HT-29 (cell line): ENCODE measurements at places on chromosomes 1 and 21. TPM values are rescaled to one million over a fixed set of nuclear protein-coding genes. Genes with fewer than 3 reads are reported as not detected.

Gene ASAP3
- total RNA-seq: 3.1 and 4.3 TPM in 2 replicates

DNA sequence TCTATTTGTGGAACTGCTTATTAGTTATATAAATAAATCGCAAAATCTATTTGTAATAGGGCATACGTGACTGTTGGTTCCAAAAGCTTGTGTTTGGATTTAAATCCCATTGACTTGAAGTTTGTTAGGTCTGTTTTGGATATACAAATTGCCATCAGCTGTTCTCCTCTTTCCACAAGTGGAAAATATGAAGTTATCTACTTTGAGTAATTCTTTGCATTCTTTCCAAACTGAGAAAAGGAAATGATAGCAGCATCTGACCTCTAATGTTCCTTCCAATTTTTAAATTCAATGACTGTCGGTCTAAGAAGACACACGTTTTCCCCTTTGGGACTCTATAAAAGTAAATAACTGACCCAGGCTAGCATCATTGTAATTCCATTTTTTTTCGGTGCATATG lies 165.7 kb upstream of the SGIP1 start:
- no peak for DNase-seq

DNA sequence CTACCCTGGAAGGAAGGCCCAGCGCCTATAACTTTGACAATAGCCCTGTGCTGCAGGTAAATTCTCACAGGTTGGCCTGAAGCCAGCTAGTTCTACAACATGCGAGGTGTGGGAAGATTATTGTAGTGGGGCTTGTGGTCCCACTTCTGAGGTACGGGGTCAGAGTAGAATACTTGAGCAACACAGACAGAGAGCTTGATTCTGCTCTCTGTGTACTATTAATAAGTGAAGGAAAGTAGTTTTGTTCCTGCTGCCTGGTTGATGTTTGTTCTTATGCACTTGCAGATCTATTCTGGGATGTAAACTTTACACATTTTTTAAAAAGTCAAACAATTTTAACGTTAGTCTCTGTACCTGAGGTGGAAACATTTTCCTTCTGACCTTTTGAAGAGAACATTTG lies 80.4 kb downstream of the LAMC1 start:
- DNase-seq: no peak

- DNase-seq: no peak
Observed at GRCh38 chr1:212207822-212208520, 77.2 kb upstream of the PPP2R5A start.

DNA sequence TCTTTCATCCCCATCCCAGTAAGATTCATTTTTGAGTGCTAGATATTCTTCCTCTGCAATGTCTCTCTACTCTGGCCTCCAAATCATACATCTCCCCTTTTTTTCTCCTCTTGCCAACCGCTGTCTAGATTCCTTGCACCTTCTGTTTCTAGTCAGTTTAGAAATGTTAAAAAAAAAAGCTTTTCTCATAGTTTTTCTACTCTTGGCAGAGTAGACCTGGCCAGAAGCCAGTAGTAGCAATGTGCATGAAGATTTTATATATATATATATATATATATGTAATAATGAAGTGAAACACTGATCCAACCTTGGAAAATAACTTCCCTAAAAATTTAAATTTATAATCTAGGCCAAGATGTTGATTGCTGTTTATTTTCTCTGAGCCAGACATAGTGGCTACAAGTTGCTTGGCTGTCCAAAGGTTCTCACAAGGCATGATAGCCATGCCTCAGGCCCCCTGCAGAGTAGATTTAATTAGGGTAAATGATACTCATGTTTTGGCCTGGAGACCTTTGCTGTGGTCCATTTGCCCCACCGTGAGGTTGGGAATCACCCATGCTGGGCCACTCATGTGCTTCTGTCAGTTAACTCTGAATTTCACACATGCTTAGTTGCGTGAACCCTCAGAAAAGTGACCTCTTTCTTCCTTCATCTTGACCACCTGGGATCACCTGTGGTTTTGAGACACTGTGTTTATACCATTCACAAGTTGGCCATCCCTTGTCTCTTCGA lies 103.4 kb upstream of the KCNE2 start:
- DNase-seq: no peak

GRCh38 chr1:24235921-24236788 lies 49.1 kb upstream of the IFNLR1 start:
- no peak for DNase-seq
